ENCODE measurements at places on chromosomes 1 and 21. TPM values are rescaled to one million over a fixed set of nuclear protein-coding genes. Genes with fewer than 3 reads are reported as not detected.
A peak's percentile ranks its signal among the peaks of the same experiment; 100 is the strongest.

DNA sequence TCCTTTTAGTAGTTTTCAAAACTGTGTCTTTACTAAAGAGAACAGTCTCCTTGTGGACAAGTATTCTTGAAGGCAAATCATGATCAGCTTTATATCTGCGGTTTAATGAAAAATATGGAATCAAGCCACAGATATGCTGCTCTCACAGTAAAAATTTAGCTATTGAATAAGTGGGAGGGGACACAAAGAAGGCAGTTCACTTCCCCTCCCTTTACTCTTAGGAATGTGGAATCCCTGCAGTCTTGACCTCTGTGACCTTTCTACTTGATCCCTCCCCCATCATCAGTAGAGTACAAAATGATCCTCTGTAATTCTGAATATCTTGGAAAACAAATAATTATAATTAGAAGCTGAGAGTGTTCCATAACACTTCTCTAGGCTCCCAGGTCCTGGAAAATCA lies 136.7 kb upstream of the HOOK1 start:
- DNase-seq: no peak

- DNase-seq: no peak
These were observed 4.8 kb downstream of the LACTBL1 start for GRCh38 chr1:22967833-22968232.

DNA sequence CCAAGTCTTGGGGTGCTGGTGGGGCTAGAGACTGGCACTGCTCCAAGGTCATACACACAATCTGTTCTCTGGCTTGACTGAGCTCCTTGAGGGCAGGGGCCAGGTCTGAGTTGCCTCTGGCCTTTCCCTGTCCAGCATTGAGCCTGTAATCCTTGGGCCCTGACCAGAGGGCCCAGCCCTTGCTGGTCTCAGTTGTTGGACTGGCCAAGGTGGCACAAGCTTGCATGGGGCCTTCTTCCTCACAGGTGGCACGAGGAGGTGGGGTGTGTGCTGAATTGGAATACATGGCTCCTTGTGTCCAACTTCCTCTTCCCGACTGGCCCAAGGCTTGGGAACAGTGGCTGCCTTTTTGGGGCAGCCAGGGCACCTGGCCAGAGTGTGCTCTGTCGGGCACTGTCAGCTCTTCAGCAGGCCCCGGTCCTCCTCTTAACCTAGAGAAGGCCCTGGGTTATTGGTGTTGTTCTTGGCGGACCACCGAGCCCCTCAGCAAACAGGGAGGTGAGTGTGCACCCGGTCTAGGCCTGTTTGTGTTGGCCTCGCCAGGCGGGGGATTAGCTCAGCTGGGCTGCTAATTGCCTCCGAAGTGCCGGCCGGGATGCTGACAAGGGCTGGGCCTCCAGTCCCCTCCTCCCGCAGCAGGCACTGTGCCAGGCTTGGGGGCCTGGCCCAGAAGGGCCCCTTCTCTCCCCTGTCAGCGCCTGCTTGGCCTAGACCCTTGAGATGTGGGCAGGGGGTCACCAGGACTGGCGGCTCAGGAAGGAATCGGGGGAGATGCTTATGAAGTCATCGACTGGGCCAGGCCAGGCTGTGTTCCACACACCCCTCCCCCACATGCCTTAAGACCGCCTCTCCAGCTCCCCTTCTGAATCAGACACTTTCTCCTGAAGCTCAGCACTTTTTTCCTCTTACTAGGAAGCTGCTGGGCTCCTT lies 28.5 kb downstream of the WNT4 start:
- DNase-seq: no peak

The OR10J1 gene
- total RNA-seq: not detected

The SLC6A9 gene
- total RNA-seq: 0.77 TPM

GRCh38 chr21:45128613-45129188 lies 54.3 kb downstream of the ADARB1 start:
- DNase-seq: peak; percentile 78

The TENT5C gene
- total RNA-seq: 0.67 TPM

DNA sequence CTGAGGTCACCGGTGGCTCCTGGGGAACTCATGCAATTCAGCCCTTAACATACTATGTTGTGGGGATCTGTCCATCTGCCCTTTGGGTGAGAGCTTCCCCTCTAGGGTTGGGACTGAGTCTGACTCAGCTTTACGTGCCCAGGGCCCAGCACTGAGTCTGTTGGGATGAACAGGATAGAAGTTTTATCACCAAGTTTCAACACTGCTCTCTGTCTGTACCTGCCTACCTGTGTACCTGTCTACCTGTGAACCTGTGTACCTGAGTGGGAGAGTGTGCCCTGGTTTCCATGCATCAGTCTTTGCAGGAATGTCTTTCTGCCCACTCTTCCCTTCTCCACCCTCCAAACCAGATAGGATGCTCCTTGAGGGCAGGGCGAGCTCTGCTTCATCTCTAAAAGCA lies 90.6 kb upstream of the POU3F1 start:
- DNase-seq: no peak

DNA sequence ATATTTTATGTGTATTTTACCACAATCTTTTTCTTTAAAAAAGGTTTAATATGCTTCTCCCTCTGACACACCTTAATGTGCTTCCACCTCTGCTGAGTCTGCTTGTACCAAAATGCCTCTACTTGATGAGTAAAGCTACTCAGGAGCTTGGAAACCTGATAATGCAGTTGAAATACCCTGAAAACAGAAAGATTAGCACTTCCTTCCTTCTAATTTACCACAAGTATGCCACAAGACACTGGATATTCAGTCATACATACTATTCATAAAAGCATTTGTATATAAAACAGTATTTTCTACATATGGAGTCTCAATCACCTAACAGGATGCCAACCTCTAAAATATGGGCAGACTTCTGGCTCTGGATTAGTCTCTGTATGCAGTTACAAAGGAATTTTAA lies 55.0 kb downstream of the SLC35D1 start:
- DNase-seq: no peak

The CHRNB2 gene
- total RNA-seq: 1.5 TPM

- no peak for DNase-seq
These were observed 360.7 kb downstream of the CAMTA1 start for GRCh38 chr1:7145947-7146346.

DNA sequence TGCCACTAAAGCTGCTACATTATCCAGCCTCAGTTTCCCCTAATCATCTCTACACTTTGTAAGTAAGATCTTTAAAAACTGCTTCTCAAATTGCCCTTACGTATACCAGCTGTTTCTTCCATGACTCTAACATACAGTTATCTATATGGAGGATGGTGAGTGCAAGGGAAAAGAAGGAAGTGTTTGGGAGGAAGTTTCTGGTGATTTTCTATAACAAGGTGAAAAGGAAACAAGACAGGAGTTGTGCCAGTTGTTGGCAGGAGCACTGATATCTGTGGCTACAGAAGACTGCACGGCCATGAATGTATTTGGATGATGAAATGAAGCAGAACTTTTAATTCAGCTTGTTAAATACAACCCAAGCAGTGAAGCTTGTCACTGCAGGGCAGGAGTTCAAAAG lies 32.3 kb upstream of the NHLH2 start:
- DNase-seq: no peak

- DNase-seq: peak; percentile 66
These were observed 219.5 kb downstream of the TPR start for GRCh38 chr1:186155594-186155993.

GRCh38 chr1:151165281-151165737 lies 393 bp downstream of the LYSMD1 start:
- DNase-seq: peak; percentile 32

- DNase-seq: no peak
These were observed 28.6 kb downstream of the DSTYK start for GRCh38 chr1:205182930-205183329.

- DNase-seq: no peak
These were observed 65.1 kb upstream of the DPT start for GRCh38 chr1:168794057-168794456.

Data from SK-MEL-5 (cell line).